ENCODE measurements at places on chromosomes 7 and 10.

- H3K27ac ChIP-seq: no peak overlapping the region
- H3K36me3 ChIP-seq: no peaks in the 10 kb centered on the region
- H3K4me1 ChIP-seq: no peaks in the 10 kb centered on the region
- no peaks in the 10 kb centered on the region for H3K27me3 ChIP-seq
- no peak overlapping the region for H3K4me3 ChIP-seq
- DNase-seq: no peak
Observed at GRCh38 chr10:36808625-36809362, 316.6 kb upstream of the ANKRD30A start.

DNA sequence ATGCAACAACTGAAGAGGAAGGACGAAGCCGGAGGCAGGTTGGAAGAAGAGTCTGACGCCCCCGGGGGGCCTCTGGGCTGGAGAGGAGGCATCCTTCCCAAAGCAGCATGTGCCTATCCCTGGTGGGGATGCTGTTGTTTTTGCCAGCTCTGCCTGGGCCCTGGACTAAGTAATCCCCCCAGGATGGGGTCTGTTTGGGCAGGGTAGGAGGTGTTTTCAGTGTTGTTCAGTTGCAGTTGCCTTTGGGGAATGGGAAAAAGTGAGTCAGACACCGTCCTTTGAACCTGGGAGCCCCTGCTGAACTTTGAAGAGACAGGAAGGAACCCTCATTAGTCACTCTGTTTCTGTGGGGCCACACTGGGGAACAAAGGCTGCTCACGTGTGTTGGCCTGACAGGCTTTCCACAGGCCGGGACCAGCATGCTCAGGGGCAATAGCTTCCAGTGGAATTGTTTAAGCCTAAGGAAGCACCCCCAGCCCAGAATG, 35.2 kb upstream of the GDF10 start:
- no peaks in the 10 kb centered on the region for H3K36me3 ChIP-seq
- H3K4me1 ChIP-seq: no peaks in the 10 kb centered on the region
- no peaks in the 10 kb centered on the region for H3K27me3 ChIP-seq
- no peak overlapping the region for H3K4me3 ChIP-seq
- no peak overlapping the region for H3K27ac ChIP-seq
- no peak for DNase-seq

DNA sequence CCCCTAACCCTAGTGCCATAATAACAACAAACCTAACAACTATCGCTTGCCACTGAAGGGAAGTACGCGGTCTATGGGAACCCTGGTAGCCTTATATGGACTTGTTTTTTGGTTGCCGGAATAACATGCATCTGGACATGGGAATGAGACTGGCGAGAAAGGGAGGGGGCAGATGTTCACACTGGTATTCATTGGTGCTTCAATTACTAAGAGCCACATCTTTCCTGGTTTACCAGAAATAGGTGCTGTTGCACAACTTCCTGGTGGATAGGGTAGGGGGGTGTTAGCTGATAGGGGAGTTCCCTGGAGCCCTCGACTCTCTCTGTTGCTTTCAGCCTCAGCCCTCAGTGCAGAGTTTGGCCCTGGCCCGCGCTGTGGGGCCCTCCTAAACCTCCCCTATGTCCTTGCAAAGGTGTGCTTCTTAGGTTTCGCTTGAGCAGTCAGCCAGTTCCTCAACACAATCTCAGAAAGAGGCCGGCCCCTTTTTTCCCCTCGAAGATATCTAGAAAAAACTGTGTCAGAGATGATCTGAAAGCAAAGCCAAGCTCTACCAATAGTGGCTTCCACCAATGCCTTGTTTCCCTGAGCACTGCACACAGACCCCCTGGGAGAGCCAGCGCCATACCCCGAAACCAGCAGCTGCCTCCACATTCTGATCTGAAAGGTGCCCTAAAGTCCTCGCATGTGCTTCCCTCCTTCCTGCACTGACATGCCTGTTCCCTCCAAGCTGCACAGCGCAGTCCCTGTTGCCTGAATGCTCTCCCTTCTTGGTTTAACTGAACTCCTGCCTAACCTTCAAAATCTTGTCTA, 13.5 kb downstream of the TBXAS1 start:
- no peaks in the 10 kb centered on the region for H3K27me3 ChIP-seq
- no peak overlapping the region for H3K27ac ChIP-seq
- no peaks in the 10 kb centered on the region for H3K4me1 ChIP-seq
- no peaks in the 10 kb centered on the region for H3K36me3 ChIP-seq
- no peak for DNase-seq

- no peaks in the 10 kb centered on the region for H3K4me1 ChIP-seq
- no peaks in the 10 kb centered on the region for H3K36me3 ChIP-seq
- no peak overlapping the region for H3K27ac ChIP-seq
- no peaks in the 10 kb centered on the region for H3K27me3 ChIP-seq
- no peak for DNase-seq
Observed at GRCh38 chr7:2437136-2437535, 33.7 kb downstream of the CHST12 start.

DNA sequence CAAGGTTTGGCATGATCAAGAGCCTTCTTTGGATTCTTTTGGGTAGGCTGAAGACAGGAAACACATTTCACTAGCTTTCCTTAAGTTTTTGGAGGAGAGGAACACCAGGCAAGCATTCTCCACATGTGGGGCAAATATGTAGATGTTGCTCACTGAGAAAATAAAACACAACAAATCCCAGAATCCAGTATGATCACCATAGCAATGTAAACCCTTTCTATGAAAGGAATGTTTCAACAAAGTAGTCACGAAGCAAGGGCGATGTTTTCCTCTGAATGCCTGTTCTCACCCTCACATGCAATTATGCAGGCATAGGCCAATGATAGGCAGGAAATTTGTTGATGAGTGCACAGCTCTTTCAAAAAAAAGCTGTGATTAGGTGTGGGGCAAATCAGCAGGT, 20.5 kb upstream of the CEP41 start:
- H3K4me1 ChIP-seq: no peaks in the 10 kb centered on the region
- H3K4me3 ChIP-seq: no peak overlapping the region
- no peak overlapping the region for H3K27ac ChIP-seq
- no peaks in the 10 kb centered on the region for H3K36me3 ChIP-seq
